ENCODE measurements at places on chromosomes 3 and 15.

- DNase-seq, result no peak
Measured at GRCh38 chr15:77688266-77688665, 55.6 kb upstream of the LINGO1 start.

DNA sequence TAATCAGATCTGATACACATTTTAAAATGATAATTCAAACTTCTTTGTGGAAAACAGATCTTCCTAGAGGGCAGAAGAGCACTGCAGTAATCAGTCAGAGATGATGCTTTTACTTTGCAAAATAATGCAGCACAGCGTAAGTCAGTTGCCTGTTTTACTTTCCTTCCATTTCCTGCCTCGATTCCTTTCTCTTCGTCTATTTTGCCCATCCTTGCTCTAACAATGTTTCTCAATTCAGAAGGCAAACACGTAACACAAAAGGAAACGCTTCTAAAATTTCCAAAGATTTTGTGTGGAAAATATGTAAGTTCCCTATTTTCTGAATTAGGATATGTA is 119.9 kb downstream of the P3H2 start:
- no peak for DNase-seq

GRCh38 chr15:38743147-38743546 is 178.5 kb upstream of the RASGRP1 start:
- no peak for DNase-seq

DNA sequence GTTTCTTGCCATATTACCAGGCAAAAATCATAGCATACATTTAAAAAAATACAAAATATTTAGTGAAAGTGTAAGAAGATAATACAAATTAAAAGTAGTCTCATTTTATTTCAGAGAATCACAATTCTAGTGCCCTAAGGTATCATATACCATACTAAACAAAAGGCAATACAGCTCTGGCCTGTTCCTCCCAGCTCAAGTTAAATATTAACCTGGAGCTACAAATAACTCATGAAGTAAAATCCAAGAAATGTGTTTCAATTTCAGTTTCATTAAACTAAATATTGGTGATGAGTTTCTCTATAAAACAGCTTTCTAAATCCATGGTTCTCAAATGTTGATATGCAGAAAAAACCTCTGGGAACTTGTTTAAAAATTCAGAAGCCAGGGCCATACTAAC is 67.7 kb downstream of the INO80 start:
- DNase-seq, result no peak

GRCh38 chr15:98282656-98283332 is 322.3 kb downstream of the ARRDC4 start:
- no peak for DNase-seq

DNA sequence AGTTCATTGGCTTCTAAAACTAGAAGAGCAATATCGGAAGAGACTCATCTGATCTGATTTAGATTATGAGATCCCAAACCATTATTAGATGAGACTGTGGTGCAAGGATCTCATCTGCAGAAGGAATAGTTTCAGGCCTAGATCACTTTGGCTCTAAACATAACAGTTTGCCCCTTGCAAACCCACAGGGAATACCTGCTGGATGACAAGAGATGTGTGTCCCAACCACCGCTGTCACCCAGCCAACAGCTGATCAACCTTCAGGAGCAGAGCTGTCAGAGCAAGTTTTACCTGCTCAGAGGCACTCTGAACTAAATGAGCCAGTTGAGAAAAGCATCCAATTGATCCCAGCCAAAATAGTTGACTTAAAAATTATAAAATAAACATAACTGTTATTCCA is 64.0 kb upstream of the ST3GAL6 start:
- DNase-seq, result no peak

Data from tongue (tissue), 3 donors.